ENCODE measurements at places on chromosomes 12 and 14.

- no peak for DNase-seq
These were observed 8.5 kb downstream of the DHH start for GRCh38 chr12:49086116-49086515.

DNA sequence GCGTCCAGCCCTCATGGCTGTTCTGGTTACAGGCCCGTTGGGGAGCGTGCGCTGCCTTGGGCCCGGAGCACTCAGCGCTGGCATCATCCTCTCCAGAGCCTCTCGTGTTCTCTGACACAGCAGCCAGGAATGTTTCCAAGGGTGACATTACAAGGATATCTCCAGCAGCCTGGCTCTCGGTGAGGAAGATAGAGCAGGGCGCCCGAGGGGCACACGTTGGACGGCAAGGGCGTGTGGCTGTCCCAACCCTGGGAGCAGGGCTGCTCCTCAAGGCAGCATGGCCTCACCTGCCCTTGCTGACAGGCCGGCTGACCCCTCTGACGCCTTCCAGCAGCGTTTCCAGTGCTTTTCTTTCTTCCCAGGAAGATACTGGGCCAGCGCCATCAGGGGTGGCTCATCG, 14.4 kb downstream of the LRCOL1 start:
- DNase-seq = no peak

DNA sequence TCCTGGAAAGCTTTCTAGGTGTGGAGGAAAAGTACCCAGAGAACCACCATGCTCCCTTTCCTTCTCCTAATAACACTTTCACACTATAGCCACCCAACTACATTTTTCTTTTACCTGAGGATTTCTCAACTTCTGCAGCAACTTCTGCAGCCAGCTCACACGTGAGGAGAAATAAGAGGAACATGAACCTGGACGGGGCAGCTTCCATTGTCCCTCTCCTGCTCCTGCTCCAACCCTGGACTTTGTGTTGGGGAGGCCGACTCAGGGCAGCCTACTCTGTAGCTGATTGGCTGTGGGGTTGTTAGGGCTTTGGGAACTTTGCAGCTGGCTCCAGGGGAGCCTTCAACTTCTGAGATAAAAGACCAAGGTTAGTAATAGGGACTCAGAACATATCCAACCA, at the start of gene ERP27:
Gene ERP27 (minus strand): TSS at position 237 of the 400 bp plus-strand sequence. CDS start 29 bp downstream, at position 208.
- no peak for DNase-seq

DNA sequence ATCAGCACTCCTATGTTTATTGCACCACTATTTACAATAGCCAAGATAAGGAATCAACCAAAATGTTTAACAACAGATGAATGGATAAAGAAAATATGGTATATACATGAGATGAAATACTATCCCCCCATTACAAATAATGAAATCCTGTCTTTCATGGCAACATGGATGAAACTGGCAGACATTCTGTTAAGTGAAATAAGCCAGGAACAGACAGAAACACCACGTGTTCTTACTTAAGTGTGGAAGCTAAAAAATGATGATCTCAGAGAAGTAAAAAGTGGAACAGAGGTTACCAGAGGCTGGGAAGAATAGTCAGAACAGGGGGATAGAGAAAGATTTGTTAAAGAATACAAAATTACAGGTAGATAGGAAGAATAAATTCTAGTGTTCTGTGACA, 113.7 kb upstream of the MDM1 start:
- DNase-seq = no peak

- DNase-seq = no peak
These were observed 1.1 kb upstream of the SPATS2 start for GRCh38 chr12:49366096-49366651.

- DNase-seq = no peak
These were observed 33.6 kb downstream of the KCNA1 start for GRCh38 chr12:4943067-4943937.

GRCh38 chr14:76664790-76665189, 96.5 kb upstream of the VASH1 start:
- no peak for DNase-seq

DNA sequence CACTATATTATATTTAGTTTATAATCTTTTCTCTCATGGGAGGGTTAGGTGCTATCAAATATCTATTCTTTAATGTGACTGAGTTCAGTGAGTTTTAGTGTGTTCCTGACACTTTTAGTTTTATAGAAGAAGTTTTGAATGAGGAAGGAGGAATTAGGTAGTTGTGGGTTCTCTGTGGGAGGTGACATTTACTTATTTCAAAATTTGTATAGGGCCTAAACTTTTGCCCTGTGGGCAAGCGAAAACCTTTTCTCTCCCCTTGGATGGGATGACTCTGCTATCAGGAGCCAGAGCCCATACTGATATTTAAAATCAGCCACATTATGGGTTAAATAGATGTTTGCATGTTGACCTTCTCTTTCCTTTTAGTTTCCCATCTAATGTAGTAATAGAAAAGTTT, 43.6 kb downstream of the SPATS2 start:
- no peak for DNase-seq

DNA sequence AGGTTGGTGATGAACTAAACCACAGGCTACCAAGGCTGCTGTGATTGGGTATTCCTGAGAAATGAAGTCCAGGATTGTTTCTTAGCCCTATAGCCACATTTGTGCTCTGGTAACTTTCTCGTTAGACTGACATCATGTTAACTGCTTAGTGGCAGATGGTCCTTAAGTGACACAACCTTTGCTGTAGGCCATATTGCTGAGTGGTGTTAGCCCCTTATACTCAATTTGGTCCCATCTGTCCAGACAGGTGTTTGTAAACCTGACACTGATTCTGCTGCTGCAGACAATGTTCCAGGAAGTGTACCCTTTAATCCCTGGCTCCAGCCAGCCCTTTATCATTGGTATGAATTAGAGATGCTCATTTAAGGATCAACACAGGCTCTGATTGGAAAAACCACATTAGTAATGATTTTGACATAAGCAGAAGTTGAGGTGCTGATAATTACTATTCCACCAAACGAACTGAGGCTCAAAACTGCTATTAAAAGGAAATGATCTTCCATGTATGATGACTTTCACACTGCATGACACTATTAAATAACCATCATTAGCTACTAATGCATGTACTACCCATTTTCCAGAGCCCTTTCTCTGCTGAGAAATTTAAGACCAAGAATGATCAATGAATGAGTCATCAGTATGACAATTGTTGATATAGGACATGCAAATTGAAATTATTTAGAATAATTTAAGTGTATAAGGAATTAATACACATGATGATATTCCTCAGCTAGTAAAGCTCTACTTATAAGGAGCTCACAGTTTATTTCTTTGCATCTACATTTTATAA, 3.6 kb upstream of the SSTR1 start:
- DNase-seq = no peak

DNA sequence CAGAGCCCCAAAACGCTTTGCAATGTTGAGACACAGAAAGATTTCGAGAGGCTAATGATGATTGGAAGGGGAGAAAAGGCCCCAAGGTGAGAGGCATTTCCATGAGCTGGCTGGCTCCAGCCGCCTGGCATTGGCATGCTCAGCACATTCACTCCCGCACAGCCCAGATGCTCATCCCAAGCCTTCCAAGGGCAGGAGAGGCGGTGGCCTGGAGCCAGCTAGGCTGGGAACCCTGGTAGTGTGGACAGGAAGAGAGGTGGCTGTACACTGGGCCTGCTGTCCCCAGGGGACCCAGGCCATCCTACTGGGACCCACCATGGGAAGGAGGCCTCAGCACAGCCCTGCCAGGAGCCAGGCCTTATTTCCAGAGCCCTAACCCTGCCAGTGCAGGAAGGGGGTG, 72.2 kb downstream of the SPTB start:
- DNase-seq = no peak

- no peak for DNase-seq
These were observed 312.2 kb upstream of the ATP2B1 start for GRCh38 chr12:90020881-90021280.

DNA sequence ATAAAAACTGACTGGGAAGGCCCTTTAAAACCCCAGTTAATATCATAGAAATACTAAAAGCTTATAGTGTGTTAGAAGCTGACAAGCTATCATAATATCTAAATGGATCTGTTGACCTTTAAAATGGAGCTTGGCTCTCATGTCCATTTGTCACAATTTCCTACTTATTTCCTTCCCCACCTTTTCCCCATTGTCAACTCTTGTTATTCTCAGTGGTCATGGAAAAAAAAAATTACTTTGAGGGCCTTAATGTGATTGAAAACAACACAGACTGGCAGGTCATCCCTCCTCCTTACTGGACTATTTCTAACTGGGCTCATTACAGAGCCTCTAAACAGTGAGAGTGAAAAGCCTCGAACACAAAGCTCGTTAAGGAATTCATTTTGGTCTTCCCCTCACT, 13.7 kb upstream of the WNK1 start:
- DNase-seq = no peak

DNA sequence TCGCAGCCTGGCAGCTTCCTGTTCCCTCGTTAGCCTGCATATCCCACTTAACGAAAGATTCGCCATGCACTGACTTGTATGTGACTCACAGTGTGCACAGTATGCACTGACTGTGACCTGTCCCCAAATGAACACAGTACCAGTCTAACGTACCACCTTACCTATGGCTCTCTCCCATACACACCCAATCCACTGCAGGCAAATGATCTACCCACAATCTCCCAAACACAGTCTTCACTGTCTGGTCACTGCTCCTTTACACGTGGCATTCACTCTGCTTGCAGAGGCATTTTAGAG, 163.5 kb upstream of the EEA1 start:
- no peak for DNase-seq

GRCh38 chr12:15404485-15404884, 82.2 kb downstream of the PTPRO start:
- DNase-seq = no peak

- DNase-seq = no peak
These were observed 15.5 kb downstream of the SDSL start for GRCh38 chr12:113437729-113438100.

DNA sequence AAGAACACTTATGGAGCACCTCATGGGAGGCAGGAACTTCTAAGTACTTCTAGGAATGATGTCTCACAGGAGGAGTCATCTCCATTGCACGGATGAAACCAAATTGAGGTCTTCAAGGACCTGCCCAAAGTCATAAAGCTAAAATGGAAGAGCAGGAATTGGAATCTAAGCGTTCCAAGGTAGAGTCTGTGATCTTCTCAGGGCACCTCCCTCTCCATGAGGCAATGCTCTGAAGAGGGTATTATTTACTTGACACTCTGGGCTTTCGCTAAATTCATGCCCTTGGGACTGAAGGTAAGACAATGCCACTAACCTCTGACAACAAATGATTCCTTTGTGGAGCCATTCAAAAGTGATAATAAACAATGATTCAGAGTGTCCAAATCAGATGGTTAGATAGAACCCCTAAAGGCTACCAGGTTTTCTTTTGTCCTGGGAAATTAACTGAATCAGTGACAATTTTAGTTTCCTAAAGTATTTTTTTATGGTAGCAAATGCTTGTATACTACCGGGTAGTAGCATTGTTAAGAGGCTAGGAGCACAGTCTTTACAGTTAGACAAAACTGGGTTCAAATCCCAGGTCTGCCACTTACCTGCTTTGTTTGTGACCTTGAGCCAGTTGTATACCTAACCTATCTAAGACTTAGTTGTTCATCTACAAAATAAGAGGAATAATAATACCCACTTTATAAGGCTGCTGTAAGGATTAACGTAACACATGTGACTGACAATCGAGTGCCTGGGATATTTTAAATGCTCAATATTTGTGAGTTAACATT, 12.3 kb downstream of the HMGA2 start:
- DNase-seq = no peak

DNA sequence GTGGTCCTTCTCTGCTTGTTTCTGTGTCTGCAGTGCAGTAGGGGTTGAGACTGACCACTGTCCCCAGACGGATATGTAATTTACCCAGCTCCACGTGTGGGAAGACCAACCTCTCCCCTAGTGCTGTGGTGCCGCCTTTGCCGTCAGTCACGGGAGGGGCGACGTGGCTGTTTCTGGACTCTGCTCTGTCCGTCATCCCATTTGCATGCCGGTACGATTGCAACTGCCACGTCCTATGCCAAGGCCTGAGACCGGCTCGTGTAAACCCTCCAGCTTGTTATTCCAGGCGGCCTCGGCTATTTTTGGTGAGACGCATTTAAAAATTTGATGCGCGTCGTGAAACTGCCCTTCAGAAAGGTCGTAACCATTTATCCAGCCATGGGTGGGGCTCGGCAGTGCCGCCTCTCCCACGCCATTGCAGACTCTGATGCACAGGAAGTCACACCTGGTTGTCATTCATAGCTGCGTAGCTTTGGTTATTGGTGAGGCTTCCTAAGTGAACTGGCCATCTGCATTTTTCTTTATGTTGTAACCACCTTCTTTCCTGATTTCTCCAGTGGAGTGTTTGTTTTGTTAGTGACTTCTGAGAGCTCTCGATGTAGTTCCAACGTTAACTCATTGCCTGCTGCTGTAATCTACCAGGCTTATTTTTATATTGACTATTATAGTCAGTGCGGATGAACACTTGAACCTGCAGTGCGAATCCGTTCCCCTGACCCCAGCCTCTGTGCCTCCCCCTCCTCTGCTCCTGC, 75.1 kb downstream of the ADGRD1 start:
- DNase-seq = no peak

GRCh38 chr12:33156042-33156441, 259.5 kb upstream of the PKP2 start:
- no peak for DNase-seq

- DNase-seq = peak; percentile 4
These were observed 55.5 kb downstream of the CALM1 start for GRCh38 chr14:90452366-90452765.

GRCh38 chr12:32450768-32451167, 51.4 kb downstream of the FGD4 start:
- DNase-seq = no peak

DNA sequence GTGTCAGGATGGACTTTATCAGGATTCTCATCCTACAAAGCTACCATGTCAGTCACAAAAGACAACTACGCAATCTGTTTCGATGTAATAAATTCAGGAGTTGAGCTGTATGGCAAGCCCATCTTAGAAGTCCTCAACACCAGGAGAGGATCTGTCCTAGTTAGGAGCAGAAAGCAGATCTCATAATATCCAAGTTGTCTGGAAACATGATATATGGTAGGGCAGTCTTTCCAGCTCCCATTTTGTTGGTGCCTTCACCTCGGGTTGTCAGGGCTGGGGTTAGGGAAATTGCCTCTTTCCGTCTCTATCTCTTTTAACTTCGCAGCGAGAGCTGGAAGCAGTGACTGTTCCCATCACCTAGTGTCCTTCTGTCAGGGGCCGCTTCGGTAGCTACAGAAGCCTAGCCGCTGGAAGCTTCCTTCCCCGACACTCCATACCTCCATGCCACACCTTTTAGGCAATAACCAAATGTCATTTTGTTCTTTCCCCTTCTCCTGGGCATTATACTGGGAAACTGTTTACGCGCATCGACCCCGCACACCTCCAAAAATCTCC, 1.4 kb downstream of the NIN start:
- DNase-seq = no peak

- no peak for DNase-seq
These were observed 22.0 kb upstream of the LEMD3 start for GRCh38 chr12:65147312-65147905.

DNA sequence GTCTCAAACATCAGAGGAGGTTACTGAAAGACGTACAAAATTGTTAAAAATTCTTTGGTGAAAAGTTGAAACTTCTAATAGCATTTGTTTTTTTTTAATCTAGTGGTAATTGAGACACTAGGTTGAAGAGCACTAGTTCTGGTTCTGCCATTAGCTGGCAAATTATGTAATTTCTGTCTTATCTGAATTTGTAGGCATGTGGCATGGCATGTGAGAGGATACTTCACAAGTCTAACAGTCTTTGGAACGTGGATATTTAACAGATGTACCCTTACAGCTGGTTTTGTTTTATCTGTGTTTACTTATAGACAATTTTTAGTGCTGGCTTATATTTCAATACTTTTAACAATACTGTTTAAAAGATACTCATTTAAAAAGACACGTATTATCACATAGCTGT, 6.0 kb downstream of the SNAPC1 start:
- no peak for DNase-seq

GRCh38 chr12:29212682-29213403, 63.8 kb downstream of the FAR2 start:
- DNase-seq = no peak

Data from activated CD4-positive, alpha-beta T cell treated with anti-CD3 and anti-CD28 coated beads, Interleukin-2, Interleukin-6, amounts not matched to agents 100 ng/mL and 50 ng/mL, durations not matched to agents 16 hours and 8 hours (primary cell).